ENCODE measurements at places on chromosomes 13 and 19. TPM values are rescaled to one million over a fixed set of nuclear protein-coding genes. Genes with fewer than 3 reads are reported as not detected.

- DNase-seq: no peak
Observed at GRCh38 chr19:19028526-19028925, 4.8 kb downstream of the SUGP2 start.

- no peak for DNase-seq
Observed at GRCh38 chr19:17843292-17843827, 4.4 kb downstream of the JAK3 start.

Gene MAP3K10
- total RNA-seq: 21.7 TPM

Gene SRRM5
- not detected for total RNA-seq

- no peak for DNase-seq
Observed at GRCh38 chr13:52411629-52412028, 5.7 kb upstream of the THSD1 start.

GRCh38 chr13:42279986-42280385 lies 8.0 kb downstream of the AKAP11 start:
- no peak for DNase-seq
